ENCODE measurements at places on chromosomes 7 and 10.

DNA sequence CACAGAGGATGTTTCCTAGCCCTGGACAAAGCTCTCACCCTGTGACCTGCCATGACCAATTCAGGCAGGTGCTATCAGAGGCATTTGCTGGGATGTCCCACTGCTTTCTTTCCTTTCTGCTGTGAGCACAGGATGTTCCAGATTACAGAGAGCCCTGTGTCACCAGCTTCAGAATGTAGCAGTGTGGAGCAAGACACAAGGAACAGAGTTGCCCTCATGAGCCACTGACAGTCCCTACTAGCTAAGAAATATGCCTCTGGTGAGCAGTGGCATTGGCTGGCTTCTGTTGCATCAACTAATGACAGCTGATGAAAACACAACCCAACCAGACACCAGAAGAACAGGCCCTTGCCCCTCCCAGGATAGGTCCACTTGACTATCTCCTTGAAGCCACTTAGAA, 337.2 kb downstream of the TNS3 start:
- DNase-seq, result no peak

DNA sequence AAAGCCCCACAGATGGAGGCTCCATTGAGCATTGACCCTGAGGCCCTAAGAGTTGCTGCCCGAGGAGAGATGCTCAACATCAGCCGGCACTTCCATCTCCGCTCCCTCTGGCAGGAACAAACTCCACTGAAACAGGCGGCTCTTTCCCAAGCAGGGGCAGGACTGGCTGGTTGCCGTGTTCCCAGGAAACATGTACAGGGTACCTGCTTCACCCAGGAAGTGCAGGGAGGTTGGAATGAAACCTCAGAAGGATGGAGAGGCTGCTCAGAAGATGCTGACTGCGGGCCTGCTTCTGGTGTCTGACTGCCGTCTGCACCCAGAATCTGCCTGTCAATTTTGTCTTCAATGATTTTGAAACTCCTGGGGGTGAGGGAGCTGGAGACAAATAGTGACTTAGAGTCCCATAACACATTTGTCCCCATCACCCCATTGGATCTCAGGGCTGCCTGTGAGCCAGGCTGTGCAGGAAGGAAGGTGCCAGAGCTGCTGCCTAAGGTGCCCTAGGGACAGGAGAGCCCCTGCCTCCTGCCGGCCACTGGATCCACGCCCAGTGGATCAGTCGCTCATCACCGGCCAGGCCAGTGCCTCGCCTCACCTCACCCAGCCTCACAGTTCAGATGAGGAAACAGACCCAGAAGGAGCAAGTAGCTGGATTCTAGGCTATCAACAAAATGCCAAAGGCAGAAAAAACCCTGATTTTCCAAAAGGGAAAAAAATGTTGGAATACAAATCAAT, 237.3 kb downstream of the PTPRN2 start:
- no peak for DNase-seq

- DNase-seq, result peak; percentile 2
Measured at GRCh38 chr10:100327007-100327717, 2.9 kb downstream of the PKD2L1 start.

- DNase-seq, result no peak
Measured at GRCh38 chr10:75048669-75049098, 62.8 kb upstream of the SAMD8 start.

DNA sequence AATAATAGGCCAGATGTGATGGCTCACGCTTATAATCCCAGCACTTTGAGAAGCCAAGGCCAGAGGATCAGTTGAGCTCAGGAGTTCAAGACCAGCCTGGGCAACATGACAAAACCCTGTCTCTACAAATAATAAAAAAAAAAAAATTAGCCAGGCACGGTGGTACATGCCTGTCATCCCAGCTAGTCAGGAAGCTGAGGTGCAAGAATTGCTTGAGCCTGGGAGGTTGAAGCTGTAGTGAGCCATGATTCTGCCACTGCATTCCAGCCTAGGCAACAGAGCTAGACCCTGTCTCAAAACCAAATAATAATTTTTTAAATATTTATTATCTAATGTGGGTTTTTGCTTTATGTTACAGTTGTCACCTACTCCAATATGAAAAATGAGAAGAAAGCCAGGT, 178.9 kb downstream of the ADK start:
- DNase-seq, result no peak

- no peak for DNase-seq
Measured at GRCh38 chr7:129828989-129829736, 123.6 kb downstream of the UBE2H start.

DNA sequence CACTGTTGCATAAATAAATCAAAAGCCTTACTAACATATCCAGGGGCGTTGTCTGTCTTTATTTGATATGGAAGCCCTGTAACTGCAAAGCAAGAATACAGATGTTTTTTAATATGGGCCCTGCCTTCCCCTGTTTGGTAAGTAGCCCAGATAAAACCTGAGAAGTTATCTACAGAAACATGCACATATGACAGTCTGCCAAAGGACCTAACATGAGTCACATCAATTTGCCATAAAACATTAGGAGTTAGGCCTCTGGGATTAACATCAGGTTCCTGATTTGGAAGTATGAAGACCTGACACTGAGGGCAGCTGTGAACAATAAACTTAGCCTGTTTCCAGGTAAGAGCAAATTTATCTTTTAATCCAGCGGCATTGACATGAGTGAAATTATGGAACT, 1588.8 kb downstream of the REEP3 start:
- DNase-seq, result no peak

DNA sequence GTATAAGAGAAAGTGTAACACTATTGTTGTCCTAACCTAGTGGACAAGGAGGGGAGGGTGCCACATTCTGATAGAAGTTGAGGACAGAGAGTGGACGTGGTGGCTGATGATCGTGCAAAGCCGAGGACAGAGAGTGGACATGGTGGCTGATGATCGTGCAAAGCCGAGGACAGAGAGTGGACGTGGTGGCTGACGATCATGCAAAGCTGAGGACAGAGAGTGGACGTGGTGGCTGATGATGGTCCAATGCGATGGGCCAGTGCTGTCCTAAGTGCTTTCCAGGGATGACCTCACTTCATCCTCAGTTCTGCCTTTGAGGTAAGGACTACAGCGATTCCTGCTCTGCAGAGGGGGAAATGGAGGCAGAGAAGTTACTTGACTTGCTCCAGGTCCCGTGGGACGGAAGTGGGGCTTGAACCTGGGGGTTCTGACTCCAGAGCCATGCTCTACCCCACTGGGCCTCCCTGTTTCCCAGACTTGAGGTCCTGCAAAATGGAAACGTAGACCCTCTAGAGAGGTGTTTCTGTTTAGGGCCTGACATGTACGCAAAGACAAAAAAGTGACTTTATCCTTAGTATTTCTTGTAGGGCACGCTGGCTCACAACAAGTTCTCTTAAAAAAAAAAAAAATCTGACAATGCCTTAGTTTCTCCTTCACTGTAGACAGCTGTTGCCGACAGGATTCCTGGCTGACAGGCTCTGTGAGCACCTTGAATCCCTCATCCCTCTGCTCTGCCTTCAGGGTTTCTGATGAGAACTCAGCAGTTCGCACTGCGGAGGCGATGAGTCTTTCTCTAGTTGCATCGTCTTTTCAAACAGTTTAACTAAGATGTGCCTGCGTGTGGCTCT, 20.3 kb upstream of the NCAPG2 start:
- no peak for DNase-seq

GRCh38 chr10:123583639-123584418, 82.3 kb upstream of the GPR26 start:
- DNase-seq, result peak; percentile 33

DNA sequence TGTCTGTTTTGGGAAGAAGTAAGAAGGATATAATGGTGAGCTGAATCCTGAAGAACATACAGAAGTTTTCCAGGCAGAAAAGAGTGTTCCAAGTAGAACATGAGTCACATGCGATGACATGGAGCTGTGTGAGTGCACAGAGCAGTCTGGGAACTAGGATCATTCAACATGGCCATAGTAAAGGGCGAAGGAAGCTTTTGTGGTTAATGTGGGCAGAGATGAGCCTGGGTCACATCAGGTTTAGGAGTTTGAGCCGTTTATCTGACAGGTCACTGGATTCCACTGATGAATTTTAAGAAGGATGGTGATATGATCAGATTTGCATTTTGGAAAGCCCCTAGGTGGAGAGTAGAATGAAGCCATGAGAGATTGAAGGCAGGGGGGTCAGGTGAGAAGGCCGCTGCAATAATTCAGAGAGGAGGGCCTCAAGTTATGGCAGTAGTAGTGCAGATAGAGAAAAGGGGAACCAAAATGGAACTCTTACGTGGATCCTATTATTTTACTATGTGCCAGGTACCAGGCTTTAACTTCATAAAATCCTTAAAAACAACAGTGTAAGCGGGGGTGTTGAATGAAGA, 171.3 kb downstream of the RNLS start:
- DNase-seq, result no peak

GRCh38 chr7:11591943-11592342, 240.1 kb downstream of the THSD7A start:
- no peak for DNase-seq

GRCh38 chr7:36082910-36083309, 70.1 kb upstream of the EEPD1 start:
- DNase-seq, result no peak

DNA sequence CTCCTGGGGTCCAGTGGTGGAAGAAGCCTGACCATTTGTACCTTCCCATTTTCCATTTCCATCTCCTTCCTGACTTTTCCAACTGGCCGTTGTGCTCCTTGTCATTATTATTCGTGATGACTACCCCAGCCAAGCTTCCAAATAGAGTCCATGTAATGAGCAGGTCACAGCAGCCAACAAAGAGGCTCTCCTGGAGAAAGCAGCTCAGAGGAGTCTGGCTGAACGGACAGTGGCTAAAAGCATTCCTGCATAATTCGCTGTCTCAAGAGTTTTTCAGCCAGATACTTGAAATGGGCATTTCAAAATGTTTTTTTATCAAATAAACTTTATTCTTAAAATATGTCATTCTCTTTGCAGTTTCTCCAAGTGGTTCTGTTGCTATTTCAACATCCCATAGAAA, 458.6 kb downstream of the INHBA start:
- no peak for DNase-seq

DNA sequence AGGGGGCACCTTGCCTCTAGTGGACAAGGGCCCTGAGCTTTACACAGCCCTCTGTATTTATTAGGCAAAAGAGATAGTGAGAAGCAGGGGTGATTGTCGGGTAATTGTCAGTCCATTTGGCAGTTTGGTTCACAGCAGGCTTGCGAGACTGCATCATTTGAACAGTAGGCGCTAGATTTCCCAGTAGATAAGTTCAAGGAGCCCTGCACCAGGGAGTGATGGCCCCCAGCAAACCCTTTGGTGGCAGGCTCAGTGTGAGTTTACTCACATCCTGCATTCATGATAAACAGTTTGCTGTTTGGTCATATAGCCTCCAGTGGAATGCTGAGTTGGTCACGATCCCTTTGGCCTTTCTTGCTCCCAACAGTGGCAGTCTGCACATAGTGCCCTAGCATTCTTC, 59.4 kb downstream of the MARCHF5 start:
- no peak for DNase-seq

DNA sequence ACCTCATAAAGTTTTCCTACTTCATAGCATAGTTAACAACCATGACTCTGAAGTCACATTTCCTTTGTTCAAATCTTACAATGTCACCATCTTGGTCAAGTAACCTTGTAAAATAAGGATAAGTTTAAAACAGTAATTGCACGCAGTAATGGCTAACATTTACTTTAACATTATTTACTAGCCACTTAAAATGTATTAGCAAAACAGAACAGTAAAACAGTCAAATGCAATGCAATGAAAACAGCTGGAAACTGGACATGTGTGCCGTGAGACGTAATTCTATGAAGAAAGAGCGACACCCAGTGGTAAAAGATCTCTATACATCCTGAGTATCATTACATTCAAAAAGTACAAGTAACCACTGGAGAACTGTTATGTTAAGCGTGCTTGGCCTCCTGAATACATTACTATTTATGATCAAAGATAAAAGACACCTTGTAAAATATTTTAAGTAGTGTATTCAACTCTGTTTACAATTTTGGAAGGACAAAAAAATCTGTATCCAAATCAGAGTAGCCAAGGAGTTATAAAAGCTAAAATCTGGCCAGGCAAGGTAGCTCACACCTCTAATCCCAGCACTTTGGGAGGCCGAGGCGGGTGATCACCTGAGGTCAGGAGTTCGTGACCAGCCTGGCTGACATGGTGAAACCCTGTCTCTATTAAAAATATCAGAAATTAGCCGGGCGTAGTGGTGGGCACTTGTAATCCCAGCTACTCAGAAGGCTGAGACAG, 27.2 kb downstream of the ATE1 start:
- DNase-seq, result peak; percentile 42

DNA sequence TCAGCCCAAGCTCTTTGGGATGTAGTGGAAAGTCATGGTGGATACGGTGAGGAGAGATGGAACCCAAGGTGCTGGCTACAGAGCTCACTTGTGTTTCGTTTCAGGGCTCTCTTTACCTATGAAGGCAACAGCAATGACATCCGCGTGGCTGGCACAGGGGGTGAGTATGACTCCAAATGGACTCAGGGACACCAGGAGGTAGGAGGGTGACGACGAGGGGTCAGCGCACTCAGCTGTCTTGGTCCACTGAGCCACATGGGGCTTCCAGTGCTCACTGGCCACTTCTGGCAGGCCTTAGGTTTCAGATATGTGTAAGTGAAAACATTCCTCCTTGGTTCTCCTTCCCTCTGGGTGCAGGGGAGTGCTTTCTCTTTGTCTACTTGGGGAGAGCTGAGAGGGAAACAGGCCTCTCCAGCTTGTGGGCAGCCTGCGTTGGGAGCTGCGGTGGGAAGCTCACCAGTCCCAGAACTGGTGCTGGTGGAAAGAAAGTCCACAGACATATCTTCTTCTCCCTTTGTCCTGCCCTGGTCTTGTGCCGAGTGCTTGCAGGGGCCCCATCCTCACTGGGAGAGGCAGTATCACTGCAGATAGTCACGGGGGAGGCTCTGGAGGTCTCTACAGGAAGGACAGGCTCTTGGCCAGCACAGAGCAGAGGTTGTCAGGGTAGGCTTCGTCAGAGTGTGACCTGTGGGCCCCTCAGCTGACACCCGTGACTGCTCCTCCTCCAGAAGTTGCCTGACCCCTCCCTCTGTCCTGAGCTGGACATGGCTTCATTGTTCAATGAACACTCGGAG, 5.8 kb downstream of the DBNL start:
- DNase-seq, result no peak

DNA sequence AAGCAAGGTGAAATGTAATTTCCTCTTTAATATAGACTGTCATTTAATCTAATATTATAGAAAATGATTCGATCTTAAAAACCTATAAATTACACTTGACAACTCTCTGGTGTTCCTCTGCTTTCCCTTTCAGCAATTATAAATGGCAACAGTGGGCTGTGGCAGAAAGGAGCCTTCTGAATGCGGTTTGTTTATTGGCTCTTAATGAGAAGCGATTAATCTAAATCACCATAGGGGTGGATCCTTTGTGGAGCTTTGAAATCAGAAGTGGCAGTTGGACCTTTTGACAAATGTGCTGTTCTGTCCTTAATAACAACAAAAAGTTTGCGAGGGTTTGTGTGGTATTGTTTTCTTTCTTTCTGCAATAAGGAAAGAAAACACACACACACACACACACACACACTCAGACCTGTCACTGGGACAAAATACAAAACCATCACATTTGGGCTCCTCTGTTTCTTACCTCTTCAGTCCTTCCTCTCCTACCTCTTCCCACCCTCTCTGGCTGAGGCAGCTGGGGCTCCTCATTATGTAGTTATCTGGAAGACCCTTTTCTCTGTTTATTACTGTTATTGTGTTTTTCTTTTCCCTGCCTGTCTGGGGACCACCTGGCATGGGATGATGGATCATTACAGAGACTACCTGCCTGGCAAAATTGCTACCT, 316.2 kb downstream of the SORCS3 start:
- DNase-seq, result peak; percentile 72

GRCh38 chr10:91785830-91786229, 12.4 kb upstream of the TNKS2 start:
- DNase-seq, result no peak

All from NCI-H748 treated with DMSO at 0.1 percent for 48 hours (cell line).